ENCODE measurements at places on chromosomes 1 and 21.
A peak's percentile ranks its signal among the peaks of the same experiment; 100 is the strongest.

DNA sequence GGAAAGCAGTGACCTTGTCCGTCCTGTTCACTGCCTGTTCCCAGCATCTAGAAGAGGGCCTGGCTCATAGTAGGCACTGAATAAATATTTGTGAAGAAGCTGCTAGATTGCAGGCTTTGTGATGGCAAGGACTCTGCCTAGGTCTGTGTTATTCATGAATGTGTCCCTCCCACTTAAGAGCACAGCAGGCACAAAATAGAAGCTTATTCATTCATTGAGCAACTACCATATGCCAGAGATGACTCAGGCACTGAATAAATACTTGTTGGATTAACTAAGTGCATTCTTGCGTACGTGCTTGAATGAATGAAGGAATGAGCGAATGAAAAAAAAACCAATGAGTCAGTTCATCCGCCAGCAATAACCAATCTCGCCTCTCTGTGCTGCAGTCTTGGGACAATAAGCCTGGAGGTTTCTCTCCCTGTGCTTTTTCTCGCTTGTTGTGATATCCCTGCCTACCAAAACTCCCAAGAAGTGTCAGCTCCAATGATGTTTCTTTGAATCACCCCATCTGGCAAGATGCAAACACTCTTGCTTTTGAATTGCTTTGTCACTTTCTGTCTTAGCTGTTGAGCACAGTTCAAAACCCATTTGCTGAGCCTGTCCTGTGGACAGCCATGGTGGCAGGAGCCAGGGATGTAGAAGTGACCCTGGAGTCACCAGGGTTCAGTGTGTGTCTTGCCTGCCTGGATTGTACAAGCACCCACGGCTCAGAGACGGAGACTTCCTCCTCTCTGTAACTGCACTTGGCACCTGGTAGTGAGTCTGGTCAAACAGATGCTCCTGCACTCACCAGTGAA lies 143.9 kb downstream of the KAZN start:
- DNase-seq, result no peak

GRCh38 chr1:203513585-203514031 lies 19.7 kb downstream of the OPTC start:
- no peak for DNase-seq

DNA sequence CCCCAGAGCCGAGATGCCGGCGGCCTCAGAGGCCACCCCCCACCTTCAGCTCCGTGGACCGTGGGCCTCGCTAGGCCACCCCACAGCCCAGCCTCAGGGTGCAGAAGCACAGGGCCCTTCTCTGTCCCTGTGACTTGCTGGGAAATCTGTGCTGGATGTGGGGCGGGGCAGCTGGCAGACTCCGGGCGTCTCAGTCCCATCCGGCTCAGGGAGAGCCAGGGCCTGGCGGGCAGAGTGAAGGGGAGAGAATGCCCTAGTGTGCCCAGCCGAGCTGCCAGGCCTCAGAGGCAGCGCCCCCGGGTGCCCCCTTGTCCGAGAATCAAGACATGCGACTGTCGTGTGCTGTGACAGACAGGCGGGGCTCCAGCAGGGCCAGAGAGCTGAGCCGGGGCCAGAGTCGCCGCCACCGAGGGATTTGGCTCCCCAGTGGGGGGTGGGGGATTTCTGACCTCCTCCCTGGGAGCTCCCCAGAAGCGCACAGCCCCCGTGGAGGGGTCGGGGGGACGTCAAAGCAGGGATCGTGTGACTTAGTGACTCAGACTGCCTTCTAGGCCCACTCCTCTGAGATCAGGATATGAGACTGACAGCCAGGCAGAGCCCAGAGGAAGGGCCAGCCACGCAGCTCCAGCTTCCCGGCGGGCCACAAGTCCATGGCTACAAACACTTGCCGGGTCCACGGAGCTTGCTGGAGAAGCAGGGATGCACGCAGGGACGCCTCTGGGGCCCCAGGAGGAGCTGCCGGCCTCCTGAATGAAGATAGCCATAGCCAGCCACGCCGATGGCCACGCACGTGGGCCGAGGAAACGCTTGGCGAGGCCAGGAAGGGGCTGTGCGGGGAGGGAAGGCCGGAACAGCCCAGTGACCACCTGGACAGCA lies 11.9 kb downstream of the COL6A1 start:
- no peak for DNase-seq

GRCh38 chr1:245837718-245838117 lies 669.4 kb downstream of the SMYD3 start:
- no peak for DNase-seq

DNA sequence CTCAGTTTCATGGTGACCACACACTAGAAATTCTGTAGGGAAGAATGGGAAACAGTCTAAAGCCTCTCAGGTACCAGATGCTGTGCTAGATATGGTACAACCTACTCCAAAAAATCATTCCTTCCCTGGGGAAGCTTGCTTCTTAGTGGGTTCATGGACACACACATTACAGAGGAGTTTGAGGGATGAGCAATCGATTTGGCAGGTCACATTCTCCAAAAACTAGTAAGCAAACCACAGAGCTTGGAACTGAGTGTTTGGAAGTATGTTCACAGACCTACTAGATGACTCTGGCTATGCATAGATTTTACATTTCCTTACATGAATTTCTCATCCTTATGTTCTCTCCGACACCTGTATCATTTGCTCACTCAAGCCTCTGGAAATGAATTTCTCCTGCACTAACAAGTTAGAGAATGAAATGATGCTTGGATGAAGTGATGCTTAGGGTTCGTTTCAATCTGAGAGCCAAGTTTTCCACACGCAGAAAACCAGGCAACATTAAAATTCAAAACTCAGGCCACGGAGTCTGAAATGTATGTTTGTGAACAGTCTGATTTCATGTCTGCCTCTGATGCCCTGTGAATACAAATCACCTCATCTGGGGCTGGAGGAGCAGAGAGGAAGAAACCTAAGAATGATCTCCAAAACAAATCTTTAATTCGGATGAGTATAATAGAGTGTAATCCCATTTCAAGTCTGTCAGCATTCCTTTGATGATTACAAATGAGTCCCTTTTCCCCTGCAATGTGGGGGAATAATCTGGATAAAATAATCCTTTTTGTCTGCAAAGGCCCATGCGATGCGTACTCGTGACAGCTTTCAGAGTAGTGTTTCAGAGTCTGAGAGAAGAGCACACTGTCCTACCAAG lies 11.0 kb downstream of the EVA1C start:
- no peak for DNase-seq

DNA sequence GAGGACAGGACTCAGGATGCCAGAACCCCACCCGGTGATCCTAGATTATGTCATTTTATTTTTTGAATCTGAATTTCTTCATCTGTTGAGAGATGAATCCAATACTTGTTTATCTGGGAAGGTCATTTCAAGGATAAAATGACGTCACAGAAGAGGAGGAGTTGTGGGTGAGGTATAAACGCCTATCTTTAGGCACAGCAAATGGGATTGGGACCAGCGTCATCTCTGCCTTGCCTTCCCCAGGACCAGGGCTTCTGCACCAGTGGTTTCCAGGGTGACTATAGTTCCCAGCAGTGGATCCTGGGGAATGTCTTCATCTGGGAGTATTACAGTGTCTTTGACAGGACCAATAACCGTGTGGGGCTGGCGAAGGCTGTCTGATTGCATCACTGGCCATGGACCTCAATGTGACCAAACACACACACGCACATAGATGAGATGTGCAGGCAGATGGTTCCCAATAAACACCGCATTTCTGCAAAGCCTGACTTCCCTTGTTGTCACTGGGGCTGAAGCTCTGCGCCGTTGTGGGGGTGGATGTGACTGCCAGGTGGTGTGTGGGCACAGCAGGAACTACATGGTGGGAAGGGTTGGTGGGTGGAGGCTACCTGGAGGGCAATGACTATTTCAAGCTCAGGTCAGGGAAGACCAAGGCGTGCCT lies 28.1 kb downstream of the KCNA10 start:
- no peak for DNase-seq

DNA sequence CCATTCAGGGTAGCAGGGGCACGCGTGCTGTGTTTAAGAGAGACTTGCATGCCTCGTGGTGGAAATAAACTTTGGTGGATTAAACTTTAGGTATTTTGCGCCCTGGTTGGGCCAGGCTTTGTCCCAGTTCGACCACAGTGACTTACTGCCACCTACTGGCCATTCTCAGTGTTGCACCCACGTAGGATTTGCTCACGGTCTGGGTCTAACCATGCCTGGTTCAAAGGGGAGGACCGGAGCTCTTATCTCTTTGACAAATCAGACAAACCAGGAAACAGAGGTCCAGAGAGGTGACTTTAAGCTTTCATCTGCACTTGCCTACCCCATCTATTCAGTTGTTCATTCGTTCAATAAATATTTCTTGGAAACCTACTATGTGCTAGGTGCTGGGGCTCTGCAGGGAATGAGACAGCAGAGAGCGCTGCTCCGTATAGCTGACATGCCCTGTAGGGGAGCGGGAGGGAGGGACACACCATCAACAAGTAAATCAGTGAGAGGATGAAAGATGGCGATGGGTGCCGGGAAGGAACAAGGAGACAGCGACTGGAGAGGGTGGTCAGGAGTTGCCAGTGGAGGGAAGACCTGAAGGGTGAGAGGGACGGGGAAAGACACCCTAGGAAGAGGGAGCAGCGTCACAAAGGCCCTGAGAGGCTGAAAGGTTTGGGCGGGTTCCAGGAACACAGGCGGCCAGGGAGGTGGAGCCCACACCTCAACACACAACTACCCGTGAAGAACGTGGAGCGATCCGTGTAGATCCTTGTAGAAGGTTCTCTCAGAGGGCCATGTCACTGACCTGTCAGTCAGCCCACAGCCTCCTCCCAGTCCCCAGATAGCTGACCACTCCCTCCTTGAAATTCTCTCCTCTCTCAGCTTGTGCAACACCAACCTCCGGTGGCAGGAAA lies 27.2 kb upstream of the TINAGL1 start:
- peak; percentile 82 for DNase-seq

DNA sequence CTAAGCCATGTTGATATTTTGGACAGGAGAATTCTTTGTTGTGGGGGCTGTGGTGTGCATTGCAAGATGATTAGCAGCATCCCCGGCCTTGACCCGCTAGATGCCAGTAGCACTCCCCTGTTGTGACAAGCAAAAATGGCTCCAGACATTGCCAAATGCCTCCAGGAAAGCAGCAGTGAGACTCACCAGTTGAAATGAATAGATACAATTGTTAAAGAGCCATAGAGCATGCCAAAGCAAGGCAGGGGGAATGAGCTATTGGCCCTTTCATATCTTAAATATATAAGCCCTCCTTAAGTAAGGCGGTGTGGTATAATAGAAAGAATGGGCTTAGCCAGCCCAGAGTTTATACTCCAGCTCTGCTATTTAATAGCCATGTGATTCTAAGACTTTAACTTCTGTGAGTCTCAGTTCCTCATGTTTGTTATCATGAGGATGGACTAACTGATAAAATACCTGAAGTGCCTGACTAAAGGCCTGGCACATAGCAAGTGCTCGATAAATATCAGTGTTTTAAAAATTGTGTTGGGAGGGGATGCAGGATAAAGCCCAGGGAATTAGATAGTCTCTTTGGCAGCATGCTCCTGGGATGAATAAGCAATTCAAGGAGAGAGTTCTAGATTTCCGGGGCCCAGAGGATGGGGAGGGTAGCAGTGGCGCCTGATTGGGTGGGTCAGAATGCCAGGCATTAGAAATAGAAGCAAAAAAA lies 21.1 kb upstream of the RGS4 start:
- DNase-seq, result no peak

GRCh38 chr21:45142469-45143308 lies 68.3 kb downstream of the ADARB1 start:
- DNase-seq, result no peak

DNA sequence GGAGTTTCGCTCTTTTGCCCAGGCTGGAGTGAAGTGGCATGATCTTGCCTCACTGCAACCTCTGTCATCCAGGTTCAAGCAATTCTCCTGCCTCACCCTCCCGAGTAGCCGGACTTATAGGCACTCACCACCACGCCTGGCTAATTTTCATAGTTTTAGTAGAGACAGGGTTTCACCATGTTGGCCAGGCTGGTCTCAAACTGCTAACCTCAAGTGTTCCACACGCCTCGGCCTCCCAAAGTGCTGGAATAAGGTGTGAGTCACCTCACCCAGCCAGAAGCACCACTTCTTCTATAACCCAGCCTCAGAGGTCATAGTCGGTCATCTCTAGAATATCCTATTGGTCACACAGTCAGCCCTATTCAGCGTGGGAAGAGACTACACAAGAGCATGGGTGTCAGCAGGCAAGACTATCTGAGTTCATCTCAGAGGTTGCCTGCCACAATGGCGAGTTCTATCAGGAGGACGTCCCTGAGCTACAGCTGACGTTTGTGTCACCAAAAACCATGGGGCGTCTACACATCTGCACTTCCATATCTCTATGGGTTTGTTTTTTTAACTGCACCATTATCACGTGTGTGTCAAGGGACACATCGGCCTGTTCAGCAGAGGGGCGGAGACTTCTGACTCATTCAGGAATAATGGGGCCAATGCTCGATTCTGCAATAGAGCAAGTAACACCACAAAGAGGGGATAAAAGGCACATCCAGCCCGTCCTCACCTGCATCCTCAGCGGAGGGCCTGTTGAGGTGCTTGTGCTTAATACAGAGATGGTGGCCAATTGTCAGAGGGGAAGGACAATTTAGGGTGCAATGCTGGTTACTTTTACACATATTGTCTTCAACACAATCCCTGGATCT lies 256.3 kb upstream of the IRF2BP2 start:
- DNase-seq, result no peak

DNA sequence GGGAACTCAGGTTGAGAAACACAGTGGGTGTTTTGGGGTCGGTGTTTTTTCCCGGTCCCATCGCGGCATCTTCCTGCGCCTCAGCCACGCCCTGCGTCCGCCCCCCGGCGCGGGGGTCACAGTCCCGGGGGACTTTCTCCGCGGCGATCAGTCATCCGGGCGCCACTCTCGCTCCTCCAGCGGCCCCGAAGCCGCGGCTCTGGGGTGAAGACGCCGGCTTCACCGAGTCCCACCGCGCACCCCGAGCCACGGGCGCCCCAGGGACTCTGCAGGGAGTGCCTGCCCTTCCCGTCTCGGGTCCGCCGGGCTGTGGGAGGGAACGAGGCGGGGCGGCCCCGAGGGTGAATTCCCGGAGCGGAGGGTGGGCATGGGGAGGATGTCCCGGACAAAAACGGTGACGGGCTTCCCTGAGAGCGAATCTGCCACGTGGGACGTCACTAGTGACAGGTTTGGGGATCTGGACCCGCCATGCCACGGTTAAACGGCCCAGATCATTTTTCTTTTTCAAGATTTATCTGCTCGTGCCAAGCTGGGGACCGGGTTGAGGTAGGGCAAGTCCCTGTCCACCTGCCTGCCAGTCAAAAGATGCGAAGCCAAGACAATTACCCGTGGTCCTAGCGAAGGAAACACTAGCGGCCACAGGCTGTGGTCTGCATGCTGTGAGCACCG lies 717 bp upstream of the BATF3 start:
- DNase-seq, result peak; percentile 56

- DNase-seq, result no peak
Measured at GRCh38 chr1:44244986-44245385, 31.7 kb downstream of the DMAP1 start.

DNA sequence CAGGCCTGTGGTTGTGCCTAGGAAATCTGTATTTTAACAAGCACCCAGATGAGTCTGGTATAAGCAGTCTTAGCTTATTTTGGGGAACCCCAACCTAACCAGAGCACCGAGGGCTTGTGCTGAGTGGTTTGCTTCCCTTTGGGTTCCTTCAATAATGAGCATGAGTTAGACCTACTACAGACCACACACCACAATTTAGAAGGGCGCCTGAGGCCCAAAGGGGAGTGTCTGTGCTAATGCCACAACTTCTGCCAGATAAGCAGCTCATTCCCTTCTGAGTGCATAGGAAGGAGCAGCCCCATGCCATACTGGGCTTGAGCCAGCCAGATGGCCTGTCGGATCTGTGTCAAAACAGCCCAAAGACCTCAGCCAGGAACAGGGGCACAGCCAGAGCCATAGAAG lies 15.4 kb upstream of the LSS start:
- no peak for DNase-seq
